ENCODE measurements at places on chromosomes 12 and 14.

DNA sequence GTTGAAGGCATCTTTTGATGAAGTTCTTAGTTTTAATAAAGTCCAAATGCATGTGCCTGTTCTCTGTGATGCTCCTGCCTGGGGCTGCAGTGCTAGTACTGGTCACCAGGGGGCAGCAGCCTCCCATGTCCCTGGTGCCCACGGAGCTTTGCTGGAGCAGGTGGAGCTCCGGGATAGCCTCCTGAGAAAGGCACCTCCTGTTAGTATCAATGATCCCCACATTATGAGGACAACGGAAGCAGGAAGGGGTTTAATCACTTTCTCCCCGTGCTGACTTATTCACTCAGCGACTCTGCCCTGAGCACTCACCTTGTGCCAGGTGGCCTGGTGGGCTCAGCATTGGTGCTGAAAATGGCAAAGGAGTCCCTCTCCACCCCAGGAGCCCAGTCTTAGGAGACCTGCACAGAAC is 123.0 kb upstream of the PZP start:
- DNase-seq = peak; percentile 67

GRCh38 chr12:23721268-23721667 is 228.2 kb downstream of the SOX5 start:
- no peak for DNase-seq

- DNase-seq = no peak
Measured at GRCh38 chr12:1581973-1582708, 12.2 kb downstream of the FBXL14 start.

GRCh38 chr14:70641548-70642302 is at the start of gene TTC9:
Gene TTC9, plus strand, starts transcription at chr14:70641916. Its CDS starts 214 bp downstream, at chr14:70642130.
- DNase-seq = no peak

- DNase-seq = no peak
Measured at GRCh38 chr12:93567174-93567573, 5.3 kb upstream of the SOCS2 start.

- DNase-seq = no peak
Measured at GRCh38 chr12:49026678-49027480, 8.3 kb upstream of the PRKAG1 start.

DNA sequence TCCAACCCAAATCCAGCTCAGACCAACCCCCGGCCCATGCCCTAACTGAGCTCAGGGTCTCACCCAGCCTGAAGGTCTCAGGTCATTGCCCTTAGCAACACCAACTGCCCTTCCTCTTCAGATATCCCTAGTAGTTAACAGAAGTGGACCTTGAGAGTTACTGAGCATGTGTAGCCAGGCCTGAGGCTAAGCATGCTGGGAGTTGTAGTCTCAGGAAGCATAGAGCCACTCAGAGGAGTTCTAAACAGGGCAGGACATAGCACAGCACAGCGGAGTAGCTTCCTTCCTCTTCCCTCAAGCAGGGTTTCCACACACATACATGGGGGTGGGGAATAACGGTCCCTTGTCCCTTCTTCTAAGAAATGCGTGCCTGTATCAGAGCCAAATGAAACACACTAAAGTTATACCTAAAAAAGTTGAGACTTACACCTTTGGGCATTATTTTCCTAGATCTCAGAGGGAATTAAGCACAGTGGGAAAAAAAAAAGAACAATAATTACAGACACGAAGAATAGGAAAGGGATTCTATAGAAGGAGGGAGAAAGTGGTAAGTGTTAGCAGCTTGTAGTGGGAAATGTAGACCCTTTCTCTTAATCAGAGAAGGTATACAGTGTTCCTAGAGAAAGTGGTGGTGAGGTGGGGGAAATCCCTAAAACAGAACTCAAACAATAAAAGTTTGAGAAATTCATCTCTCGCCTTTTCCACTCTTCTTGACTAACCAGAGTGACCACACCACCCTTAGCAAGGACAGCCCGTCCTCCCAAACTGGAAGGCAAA is 4.4 kb downstream of the KMT2D start:
- peak; percentile 93 for DNase-seq

DNA sequence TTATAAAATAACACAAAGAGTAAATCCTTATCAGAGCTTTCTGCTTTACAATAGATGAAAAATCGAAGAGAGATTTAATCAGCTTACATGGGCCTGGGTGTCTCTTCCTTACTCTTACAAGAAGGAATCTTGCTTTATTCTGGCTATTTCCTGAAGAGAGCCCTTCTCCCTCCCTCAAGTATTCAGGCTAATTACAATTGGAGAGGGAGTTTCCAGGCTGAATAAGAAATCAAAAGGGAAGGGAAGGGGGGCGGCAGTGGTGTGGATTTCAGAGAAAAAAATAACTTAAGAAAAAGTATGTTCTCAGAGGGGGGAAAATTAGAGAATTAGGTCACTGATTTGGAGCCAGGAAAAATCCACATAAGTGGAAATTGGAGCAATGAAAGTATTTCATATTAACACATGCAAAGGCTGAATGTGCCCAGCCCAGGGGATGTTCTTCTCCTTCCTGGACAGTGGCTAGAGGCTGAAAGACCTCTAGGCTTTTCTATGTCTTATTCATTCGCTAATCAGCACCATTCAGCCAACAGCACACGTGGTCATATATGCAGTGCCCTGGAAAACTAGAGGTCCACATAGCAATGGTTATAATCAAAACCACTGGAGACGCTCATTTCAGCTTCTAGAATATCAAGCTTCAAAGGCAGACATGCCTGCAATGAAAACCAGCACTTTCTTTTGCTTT is 158.9 kb upstream of the BTG1 start:
- no peak for DNase-seq

GRCh38 chr14:33693237-33693636 is 257.6 kb downstream of the EGLN3 start:
- DNase-seq = no peak

DNA sequence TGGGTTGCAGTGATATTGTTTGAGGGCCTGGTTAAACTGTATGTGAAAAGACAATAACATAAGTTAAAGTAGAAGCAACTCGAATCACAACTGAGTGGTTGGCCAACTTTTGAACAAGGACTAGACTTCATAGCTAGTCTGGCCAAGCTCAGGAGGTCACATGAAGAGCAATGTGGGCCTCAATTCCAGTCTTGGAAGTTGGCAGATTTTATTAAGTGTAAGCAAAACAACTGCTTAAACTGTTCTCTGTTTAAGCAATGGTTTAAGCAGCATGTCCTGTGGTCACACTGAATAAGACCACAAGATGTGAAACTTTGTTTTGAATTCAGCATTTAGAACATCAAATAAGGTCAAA is 100.4 kb downstream of the TMTC3 start:
- DNase-seq = no peak

- peak; percentile 38 for DNase-seq
Measured at GRCh38 chr14:71142375-71143038, 235.2 kb downstream of the PCNX1 start.

DNA sequence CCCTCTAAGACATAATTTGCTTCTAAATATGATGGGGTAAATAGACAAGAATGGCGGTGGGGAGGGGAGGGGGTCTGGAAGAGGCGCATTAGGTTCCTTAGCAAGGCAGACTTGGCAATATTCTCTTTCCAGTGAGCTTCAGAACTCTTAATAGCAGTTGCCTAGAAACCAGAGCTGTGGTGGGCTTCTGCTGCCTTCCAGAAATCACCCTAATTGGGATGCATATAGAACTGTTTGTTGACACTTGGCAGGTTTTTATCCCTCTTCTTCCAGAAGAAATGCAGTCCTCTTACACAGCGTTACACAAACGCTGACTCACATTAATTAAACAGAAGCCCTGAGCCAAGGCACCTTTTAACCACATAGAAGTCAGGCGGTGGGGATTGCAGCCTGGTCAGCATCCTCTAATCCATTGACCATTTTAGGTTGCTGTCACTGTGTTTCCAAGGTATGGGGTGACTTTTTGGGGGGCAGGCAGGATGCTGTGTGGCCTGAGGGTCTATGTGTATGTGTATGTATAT is 114.1 kb downstream of the CCDC60 start:
- no peak for DNase-seq

GRCh38 chr12:115993737-115994136 is 283.8 kb downstream of the MED13L start:
- DNase-seq = no peak

DNA sequence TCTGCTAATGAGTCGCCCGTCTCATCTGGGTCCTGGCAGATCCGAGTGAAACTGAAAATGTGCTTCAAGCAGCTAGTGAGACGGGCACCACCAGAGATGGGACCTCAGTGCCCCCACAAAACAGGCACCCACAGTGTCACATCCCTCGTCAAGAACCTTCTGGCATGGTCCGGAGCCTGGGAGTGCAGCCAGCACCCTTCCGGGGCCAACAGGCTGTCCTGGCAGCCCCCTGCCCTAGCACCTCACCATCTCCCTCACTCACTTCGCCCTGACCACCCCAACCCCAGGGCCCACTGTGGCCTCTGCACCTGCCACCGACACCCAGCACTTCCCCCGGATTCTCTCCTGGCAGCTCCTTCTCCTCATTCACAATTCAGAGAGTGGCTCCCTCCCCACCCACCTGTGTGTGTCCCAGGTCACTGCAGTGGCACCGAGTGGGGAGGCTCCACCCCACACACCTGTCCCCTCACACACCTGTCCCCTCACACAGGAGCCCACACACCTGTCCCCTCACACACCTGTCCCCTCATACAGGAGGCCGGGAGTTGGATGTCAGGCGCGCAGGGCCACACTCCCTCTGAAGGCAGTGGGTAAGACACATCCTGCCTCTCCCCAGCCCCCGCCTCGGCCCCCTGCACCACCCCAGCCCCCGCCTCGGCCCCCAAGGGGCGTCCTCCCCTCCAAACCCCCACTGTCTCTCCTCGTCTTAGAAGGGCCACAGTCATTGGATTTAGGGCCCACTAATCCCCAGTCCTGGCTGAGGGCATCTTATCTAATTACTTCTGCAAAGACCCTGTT is 7.9 kb downstream of the GALNT9 start:
- DNase-seq = no peak

DNA sequence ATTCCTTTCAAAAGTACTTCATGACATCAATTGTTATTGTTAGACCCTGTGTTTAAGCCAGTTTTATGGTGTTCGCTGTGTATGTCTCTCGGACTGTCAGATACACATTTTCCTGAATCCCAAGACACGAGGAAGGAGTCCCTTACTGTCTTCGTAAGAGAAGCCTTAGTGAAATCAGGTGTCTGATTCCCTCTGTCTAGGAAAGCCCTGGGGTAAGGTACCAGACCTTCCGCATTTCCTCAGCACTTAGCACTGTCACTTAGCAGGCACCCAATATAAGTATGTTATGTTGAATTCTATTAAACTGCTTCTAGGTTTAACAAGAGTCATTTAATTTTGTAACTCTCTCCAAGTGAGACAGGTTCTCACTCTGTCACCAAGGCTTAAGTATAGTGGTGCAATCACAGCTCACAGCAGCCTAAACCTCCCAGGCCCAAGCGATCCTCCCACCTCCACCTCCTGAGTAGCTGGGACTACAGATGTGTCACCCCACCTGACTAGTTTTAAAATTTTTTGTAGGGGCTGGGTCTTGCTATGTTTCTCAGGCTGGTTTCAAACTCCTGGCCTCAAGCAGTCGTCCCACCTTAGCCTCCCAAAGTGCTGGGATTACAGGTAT is 111.0 kb downstream of the BBS10 start:
- no peak for DNase-seq

GRCh38 chr12:75754698-75755097 is 243.3 kb upstream of the KRR1 start:
- no peak for DNase-seq

DNA sequence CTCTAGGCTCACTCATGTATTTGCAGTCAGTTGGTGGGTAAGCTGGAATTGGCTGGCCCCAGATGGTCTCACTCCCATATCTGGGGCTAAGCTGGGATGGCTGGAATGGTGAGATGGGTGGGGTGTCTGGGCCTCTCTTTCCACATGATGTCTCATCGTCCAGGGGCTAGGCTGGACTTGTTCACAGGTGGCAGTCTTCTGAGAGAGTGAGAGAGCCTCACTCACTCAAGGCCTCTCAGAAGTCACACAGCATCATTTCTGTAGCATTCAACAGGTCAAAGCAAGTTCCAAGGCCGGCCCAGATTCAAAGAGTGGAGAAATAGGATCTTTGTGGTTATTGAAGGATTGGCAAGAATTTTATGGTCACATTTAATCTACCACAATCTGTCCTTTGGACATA is 102.7 kb downstream of the UNC79 start:
- DNase-seq = no peak

DNA sequence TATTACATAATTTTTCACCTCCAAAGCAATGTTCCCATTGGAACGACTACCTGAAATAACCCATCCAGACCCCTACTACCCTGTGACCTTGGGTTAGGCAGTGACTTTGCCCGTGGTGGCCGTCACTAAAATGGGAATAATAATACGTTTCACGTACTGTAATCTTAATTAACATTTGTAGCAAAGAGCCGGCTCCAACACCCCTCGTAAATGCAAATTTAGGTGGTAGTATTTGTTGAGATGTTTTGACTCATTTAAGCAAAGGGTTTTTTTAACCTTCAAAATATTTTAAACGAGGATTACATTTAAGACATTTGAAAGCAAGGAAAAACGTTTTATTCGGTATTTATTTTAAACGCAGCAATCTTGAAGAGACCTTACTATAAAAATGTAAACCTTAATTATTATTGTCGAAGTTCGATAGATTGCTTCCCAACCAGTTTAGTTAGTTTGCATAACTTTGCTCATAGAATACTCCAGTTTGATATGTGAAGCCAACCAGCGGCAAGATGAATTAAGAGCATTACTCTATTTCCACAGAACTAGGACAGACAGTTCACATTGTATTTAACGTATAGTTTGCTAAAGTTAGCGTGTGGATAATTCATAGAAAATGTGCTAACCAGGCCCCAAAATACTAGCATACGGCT is 1.4 kb upstream of the ARID2 start:
- DNase-seq = no peak

GRCh38 chr14:32625211-32625610 is 296.1 kb downstream of the AKAP6 start:
- no peak for DNase-seq

- DNase-seq = no peak
Measured at GRCh38 chr12:81224626-81225025, 146.7 kb downstream of the ACSS3 start.

DNA sequence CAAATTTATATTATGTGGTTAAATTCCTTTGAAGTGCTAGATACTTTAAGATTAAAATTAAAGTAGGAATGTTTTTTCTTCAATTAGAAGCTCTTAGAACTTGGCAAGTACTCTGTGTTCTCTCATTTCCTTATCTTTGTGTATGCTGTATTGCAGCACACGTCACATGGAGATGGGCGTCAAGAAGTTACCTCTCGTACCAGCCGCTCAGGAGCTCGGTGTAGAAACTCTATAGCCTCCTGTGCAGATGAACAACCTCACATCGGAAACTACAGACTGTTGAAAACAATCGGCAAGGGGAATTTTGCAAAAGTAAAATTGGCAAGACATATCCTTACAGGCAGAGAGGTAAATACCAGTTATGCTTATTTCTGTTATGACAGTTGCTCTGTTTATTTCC is 19.7 kb downstream of the MARK3 start:
- no peak for DNase-seq

GRCh38 chr14:67971627-67972625 is 152.3 kb downstream of the RAD51B start:
- DNase-seq = no peak

- no peak for DNase-seq
Measured at GRCh38 chr12:109558374-109559199, 14.7 kb downstream of the MMAB start.

DNA sequence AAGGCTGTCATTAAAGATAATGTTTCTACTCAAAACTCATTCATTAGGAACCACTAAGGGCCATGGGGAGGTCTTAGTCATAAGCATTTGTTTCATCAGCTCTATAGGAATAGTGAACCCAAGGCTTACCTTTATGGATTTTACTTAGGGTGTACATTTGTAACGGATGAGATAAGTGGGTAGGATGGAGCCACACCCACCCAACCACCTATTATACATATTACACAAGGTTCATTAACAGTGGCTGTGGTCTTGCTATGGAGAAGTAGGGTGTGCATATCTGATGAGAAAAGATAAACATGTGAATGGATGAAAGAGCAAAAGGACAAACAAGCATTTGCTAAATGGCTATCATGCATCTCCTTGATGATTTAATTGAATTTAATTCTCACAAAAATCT is 39.6 kb upstream of the ITPR2 start:
- DNase-seq = no peak
